Activated CD4-positive, alpha-beta T cell treated with anti-CD3 and anti-CD28 coated beads, Interleukin-2, amount 50 U/mL, for 1 hour (primary cell): ENCODE measurements at places on chromosomes 3 and 15.

GRCh38 chr3:184993394-184993793 lies 159.5 kb downstream of the C3orf70 start:
- no peak for DNase-seq

DNA sequence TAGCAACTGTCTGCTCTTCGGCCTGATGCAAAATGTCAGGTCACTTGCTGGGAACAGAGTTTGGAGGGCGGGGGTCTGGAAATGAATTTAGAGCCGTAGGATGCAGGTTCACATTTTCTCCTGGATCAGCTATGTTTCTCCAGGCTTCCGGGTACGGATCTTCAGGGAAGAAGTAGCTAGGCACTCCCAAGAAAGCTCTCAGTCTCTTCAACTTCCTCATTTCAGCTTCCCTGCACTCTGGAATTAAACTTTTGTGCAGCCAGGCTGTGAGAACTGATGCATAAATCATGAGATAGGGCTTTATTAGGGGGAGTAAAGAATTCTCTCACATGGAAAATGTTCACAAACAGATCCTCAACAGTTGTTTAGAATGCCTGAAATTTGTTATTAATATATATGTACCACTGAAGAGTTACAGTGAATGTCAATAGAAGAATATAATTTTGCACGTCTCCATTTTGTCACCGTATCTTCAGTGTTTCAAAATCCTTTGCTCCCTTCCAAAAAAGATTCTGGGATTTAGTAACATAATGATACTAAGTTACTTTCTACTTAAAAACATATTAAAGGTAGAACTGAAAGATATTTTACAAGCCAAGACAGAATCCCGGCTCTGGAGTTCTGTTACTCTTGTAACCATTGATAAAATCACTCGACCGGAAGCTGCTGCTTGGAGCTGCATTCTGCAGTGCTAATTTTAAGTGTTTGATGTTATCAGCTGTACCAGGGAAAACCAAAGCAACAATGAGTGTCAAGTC lies 178.5 kb upstream of the P2RY1 start:
- DNase-seq: no peak

- DNase-seq: no peak
Measured at GRCh38 chr15:95286352-95286880, 1044.1 kb upstream of the NR2F2 start.

- peak; percentile 67 for DNase-seq
Measured at GRCh38 chr15:88913017-88913849, at the start of gene MFGE8. Gene MFGE8 (minus strand): TSS chr15:88913379. CDS start chr15:88913319, 60 bp downstream.

DNA sequence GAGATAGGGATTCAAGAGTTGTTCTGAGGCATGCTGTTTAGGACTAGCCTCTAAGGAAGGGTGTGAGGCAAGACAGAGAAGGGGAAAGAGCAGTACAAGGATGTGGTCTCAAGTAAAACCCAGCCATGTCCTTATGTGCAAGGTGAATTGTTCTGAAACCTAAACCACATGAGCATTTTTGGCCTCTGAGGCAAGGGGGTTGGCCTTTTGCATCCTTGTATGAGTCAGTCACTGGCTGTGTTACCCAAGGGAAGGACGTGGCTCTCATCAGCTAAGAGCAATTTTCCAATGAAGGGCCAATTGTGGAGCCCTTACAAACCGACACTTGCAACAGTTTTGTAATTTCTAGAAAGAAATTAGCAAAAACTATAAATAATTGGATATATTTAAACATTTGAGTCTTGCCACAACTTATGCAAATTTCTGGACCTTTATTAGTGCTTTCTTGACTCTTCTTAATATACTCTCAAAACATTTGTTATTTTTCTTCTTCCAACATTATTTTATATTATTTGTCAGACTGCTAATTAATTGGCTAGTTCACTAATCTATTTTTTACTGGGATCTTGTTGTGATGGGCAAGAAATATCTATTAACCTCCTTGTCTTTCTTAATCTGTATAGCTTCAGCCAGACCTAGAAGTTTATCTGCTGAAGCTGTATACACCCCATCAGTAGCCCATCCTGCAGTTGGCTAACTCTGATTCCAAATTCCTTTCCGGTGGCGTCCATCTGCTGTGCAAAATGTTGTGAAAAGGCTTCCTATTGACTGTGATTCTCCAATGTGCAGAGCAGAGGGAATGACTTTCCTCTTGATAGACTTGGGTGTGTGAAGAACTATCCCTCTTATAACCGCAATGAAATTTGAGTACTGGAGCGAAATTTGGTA lies 97.7 kb upstream of the P2RY1 start:
- no peak for DNase-seq

DNA sequence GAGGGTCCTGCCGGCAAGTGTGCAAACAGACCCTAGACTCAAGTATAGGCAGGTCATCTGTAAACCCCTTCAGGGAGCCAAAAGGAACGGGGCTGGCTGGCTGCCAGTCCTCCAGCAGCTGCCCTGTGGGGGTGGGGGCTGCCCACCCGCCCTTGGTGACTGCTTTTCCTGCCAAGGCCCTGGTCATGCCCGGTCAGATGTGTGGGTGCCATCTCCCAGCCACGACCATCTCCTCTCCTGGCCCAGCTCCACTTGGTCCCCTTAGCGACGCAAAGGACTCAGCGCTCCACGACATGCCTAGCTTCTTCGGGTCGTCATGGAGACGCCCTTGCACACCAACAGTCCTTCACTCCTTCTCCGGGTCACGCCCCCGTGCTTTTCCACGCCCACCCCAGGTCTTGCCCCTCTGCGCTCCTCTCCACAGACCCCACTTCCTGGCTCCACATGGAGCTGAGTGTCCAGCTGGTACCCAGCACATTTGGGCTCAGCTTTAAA lies 2.4 kb downstream of the MUC4 start:
- DNase-seq: no peak

DNA sequence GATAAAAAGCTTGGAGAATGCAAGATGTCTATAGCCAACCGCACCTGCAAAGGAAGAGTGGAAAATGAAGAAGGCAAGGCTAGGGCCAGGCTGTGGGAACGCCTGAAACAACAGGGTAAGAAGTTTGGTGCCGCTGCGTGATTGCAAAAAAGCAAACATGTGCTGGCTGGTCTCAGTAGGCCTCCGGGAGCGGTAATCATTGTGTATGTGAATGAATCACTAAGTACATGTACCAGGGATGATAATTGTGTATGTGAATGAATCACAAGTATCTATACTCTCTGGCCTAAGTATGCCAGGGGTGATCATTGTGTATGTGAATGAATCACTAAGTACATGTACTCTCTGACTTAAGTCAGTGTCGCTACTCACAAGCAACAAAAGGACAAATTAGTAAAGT lies 40.3 kb upstream of the PARL start:
- DNase-seq: no peak

- DNase-seq: no peak
Measured at GRCh38 chr3:73827725-73828211, 203.0 kb upstream of the PDZRN3 start.

DNA sequence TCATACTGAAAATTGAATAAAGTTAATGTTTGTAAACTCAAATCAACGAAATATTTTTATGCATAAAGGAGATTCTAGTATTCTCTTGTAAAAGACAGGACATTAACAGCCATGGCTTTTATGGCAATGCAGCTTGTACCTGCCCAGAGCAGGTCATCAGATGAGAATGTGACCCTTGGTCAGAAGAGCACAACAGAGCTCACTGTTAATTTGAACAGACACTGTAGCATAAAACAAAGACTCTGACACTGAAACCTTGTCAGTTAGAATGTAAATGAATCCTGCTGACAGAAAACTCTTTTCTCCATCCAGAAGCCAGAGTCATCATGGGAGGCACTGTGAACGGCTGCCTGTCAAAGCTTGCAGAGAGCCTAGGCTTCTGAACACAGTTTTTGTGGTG lies 410.6 kb downstream of the RAP2B start:
- no peak for DNase-seq

- no peak for DNase-seq
Measured at GRCh38 chr3:49717211-49717958, 2.1 kb downstream of the AMIGO3 start.

DNA sequence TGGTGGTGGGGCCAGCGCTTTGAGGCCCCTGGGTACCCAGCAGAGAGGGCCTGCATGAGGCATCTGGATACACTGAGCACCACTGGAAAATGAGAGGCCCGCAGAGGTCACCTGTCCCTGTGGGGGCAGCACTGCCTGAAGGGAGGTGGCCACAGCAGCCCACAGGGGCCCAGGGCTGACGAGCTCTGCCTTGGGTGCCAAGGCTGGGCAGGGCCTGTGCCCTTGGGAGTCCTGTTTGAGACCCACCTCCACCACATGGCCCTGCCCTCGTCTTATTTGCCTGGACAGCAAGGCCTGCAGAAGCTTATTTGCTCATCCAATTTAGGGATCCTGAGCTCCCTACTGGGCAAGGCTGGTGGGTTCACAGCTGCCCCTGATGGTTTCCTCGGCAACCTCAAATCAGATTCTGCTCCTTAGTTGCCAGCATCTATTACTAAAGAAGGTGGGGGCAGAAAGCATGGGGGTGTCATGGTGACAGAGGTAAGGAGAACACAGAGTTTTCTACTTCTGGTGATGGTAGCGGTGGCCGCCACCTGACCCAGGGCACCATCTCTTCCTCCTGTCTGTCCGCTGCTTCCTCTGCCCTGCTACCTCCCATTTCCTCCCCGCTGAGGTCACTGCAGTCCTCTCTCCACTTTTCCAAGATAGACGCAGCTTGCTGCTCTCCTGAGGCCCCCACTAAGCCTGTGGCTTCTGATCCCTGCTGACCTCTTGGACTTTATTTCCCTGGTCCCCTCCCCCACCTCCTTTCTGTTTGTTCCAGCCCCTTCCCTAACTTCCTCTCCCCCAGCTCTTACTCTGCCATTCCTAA lies 62.9 kb downstream of the HMCES start:
- DNase-seq: no peak

GRCh38 chr3:189202106-189202505 lies 30.3 kb downstream of the TPRG1 start:
- DNase-seq: no peak

DNA sequence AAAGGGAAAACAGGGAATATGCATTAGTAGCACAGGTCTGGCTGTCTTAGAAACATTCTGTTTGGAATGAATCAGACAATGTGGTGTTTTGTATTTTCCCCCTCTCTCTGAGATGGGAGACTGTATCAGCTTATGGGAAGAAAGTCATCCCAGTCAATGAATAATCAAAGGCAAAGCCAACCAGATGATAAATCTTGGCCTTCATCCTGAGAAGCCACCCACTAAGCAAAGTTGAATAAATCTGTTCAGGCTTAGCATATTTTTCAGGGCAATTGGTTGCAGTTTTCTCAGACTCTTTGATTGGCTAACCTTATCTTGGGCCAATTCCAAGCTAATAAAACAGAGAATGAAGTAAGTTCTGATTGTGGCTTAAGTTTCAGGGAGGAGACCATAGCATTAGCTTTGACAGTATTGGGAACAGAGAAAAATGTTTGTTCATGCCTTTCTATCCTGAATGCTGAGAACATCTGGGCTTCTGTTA lies 63.6 kb upstream of the ARL8B start:
- no peak for DNase-seq

DNA sequence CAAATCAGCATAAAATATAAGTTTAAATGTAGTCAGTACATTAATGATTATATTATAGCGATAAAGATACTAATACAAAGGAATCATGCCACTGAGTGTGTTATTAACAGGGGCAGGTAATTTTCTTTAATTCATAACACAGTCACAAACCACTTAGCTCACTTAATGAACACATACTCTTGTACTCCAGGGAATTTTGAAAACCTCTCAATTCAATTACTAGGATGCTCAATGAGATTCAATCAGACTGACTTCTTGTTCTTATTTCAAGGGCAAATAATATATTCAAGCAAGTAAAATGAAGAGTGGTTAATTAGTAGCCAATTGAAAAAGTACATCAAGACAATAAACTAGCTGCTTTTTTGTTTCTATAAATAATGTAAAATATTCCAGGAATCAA lies 5.8 kb upstream of the SUCNR1 start:
- DNase-seq: no peak

DNA sequence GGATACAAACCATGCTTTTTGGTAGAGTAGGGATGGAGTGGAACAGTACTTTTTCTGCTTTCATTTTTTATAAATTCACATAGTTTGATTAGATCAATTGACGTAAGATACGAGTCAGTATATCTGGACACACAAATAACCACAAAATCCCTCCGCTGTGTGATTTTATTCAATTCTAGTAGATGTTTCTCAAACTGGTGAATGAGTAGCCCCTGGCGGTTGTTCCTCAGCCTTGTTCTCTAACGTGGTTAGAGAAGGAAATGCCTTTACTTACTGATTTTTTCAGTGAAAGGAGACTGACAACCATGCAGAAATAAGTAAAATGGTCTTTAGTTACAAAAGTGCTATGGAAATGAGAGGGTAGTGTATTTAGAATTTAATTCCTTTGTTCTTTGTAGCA lies 161.0 kb downstream of the TCF12 start:
- DNase-seq: no peak

GRCh38 chr3:172153335-172153861 lies 114.0 kb downstream of the FNDC3B start:
- peak; percentile 32 for DNase-seq

DNA sequence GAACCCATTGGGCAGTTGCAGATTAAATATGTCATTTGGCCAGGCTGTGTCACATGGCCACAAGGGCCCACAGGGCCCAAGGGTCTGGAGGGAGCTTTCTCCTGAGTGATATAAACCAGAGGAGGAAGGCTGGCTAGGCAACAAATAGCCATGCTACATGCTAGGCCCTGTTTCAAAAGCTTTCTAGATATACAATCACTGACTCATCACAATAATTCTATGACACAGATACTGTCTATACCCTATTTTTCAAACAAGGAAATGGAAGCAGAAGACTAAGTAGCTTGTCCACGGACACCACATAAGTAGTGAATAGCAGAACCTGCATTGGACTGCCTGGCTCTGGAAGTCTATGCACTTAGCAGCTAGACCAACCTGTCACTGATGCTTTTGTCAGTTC lies 625.4 kb downstream of the NTRK3 start:
- DNase-seq: no peak

- no peak for DNase-seq
Measured at GRCh38 chr3:63130625-63131024, 147.5 kb upstream of the SYNPR start.

DNA sequence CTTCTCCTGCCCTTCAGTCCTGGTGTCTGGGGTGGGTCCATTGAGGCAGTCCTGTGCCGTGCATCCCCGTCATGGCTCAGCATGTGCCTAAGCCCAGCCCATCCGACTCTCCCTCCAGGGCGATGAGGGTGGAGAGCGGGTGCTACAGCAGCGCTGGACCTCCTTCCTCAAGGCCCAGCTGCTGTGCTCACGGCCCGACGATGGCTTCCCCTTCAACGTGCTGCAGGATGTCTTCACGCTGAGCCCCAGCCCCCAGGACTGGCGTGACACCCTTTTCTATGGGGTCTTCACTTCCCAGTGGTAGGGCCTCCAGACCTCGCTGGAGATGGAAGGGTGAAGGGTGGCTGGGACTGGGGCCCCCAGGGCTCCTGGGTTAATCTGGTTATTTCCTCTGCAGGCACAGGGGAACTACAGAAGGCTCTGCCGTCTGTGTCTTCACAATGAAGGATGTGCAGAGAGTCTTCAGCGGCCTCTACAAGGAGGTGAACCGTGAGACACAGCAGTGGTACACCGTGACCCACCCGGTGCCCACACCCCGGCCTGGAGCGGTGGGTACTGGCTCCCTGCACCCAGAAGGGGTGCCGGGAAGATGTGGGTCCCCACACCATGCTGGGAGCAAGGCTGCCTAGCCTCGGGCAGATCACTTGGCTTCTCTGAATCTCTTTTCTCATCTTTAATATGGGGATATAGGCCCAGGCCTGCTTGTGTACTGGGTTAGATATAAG lies 10.1 kb downstream of the CIB1 start:
- no peak for DNase-seq
